ENCODE measurements at places on chromosomes 2 and 18.

DNA sequence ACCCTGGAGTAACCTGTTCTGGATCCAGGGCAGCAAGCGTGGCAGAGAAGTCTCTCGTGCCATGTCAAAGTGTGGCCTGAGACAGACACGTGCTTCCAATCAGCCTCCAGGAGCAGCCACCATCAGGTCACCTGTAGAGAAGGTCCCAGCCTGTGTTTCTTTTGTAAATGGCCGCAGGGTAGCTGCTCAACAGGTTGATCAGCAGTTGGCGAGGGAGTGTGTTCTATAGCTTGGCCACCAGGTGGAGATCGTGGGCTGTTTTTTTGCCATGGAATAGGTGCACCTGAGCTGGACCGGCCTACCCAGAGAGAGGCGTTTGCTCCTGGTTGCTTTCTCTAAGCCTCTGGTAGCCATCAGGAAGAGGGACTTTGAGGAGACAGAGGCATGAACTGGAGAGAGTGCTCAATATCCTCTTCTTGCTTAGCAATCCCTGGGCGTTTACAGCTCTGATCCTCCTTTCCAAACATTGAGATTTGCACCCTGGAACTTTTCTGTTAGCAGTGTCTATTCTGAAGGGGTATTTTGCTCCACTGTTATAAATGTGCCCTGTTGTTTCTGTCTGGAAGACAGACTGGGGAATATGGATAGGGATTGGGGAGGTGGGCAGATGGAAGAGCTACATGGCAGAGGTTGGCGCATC is 34.2 kb upstream of the EN1 start:
- peak; percentile 62 for DNase-seq

- no peak for DNase-seq
These were observed 10.5 kb downstream of the ATG16L1 start for GRCh38 chr2:233261819-233262555.

DNA sequence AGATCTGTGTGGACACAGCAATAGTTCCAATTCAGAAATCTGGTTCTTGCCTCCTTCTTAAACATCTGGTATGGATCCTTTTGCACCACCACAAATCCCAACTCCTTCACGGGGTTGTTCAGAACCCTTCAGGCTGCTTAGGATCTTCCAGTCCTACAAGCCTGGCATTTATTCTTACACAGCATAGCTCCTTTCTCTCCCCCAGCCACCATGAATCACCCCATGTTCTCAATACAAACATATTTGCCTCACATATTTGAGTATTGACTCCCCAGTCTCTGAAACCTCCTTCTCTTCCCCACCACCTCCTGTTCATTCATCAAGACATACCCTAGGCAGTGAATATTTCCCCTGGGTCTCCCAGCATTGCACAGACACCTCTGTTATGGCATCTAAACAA is 155.2 kb downstream of the ALK start:
- no peak for DNase-seq

GRCh38 chr18:37712776-37713175 is 147.2 kb upstream of the CELF4 start:
- DNase-seq: no peak

DNA sequence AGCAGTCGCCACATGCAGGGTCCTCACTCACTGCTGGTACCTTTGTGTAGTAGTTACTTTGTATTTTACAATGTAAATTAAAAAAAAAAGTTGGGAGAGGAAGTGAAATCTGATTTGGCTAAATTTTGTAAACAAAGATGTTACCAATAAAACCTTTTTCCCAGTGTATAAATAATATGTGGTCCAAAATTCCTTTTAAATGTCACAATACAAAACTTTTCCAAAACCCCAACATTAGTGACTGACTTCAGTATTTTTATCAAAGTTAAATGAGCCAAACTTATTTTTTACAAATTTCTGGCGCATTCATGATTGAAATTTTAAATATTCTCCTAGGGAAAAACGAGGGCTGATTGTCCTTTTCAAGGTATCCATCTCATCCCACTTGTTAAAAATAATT is 239.9 kb downstream of the AGAP1 start:
- DNase-seq: no peak

DNA sequence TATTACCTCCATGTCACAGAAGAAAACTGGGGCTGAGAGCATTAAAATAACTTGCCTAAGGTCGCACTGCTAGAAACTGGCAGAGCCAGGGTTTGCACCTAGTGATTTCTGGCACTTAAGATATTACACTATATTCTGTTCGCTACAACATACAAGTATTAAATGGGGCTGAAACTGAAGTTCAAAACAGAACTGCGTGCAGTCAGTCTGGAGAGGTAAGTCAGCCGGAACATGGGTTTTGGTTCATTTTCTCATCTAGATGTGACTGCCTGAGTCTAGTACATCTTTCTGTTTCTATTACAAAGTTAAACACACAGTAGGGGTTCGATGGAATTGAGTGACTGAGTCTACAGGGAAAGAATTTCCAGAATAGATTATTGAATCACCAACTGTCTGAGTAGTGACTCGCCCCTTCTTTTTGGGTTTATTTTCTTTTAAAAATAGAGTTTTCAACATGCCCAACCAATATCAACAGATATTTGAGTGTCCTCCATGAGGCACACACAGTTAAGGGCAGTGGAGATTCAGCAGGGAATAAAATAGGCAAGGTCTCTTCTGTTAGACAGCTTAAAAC is 150.8 kb downstream of the RNF152 start:
- no peak for DNase-seq

DNA sequence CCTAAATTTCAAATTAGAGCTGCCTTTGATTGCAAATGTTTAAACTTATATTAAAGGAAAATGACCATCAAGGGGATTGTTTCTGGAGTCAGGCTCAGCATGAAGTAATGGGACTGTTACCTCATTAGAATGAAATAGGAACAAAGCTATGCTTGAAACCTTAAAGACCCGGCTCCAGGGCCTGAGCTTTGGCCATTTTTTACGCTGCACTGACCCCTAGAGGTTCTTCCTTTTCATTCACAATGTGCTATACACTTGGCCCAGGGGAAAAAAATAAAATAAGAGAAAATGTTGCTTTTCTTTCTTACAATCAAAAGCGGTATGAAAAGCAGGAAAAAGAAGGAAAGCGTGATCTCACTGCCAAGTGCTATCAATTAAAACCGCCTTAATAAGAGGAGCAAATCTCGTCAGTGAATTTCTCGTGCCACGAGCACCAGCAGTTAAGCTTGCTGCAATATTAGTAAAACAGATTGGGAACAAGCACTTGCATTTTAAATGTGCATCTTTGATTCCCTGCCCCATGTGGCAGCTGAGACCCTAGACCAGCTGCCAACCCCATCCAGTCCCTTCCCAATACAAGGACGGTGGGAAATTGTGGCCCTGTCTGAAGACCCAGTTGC is 96.6 kb downstream of the MBD2 start:
- no peak for DNase-seq

GRCh38 chr2:132033365-132033764 is 128.4 kb downstream of the ANKRD30BL start:
- no peak for DNase-seq

GRCh38 chr2:173436088-173436487 is 81.4 kb downstream of the CDCA7 start:
- DNase-seq: no peak

DNA sequence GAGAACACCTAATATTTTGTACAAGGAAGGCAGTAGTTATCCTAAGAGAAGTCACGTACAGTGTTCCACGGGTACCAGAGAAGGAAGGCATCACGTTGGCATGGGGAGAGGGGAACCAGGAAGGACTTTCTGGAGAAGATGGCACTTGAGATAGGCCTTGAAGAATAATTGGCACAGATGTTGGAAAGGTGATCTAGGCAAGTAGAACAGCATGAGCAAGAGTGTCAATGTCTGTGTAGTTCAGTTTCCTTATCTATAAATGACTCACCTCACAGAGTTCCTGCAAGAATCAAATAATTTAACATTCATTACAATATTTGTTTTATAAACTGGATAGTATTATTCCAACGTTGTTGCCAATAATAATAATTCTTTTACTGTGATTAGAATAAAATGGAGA is 48.3 kb upstream of the BZW1 start:
- no peak for DNase-seq

DNA sequence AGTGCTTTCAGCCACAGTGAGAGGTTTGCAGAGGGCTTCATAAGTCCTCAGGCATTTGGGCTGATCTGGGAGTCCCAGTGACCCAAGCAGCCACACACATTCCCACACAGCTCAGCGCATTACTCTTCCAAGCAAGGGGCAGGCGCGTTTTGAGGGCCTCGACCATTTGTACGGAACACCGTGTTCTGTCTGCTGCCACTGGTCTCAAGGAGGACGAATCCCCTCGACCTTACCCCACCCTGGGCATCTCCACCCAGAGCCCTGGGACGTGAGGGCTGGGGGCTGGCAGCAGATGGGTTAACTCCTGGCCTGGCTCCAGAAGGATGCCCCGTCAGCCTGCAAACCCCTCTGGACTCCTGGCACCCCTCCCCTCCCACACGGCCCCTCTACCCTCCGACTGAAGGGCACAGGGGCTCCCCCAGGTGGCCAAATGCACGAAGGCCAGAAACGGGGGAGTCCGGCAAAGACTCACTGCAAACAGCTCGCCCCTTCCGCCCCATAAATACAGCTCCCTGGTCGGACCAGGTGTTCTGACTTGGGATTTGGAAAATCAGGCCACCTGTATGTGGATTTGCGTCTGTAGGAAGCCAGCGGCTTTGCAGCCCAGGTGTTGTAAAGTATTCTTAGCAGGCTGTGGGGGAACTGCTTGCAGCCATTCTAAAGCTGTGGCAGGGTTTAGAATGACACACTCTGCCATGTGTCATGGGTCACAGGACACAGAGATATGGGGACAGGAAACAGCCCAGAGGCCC is 33.6 kb upstream of the PTMA start:
- DNase-seq: peak; percentile 69

Data from activated CD4-positive, CD25-positive, alpha-beta regulatory T cell treated with anti-CD3 and anti-CD28 coated beads, Interleukin-2, amount 50 U/mL, for 72 hours (primary cell).